ENCODE measurements at places on chromosomes 4 and X. TPM values are rescaled to one million over a fixed set of nuclear protein-coding genes. Genes with fewer than 3 reads are reported as not detected.

ARMCX4 gene
- 32.1 TPM for polyA plus RNA-seq

GAGE1 gene
- not detected for polyA plus RNA-seq

RHOXF2 gene
- polyA plus RNA-seq: 0.12 TPM

SYN1 gene
- 6.5 TPM for polyA plus RNA-seq

HSFX3 gene
- not detected for polyA plus RNA-seq

TMPRSS11A gene
- 0.03 TPM for polyA plus RNA-seq

UGT2B17 gene
- polyA plus RNA-seq: 0.15 TPM

ODAPH gene
- not detected for polyA plus RNA-seq

IL2RG gene
- 0.93 TPM for polyA plus RNA-seq

TSPAN7 gene
- 37.9 TPM for polyA plus RNA-seq

SYTL5 gene
- polyA plus RNA-seq: 3.3 TPM

IRF2 gene
- 28.9 TPM for polyA plus RNA-seq

GAB1 gene
- 62.9 TPM for polyA plus RNA-seq

Measured in left kidney (tissue), 8 donors.